ENCODE measurements at places on chromosomes 2 and 18. TPM values are rescaled to one million over a fixed set of nuclear protein-coding genes. Genes with fewer than 3 reads are reported as not detected.

The ADD2 gene
- 23.4 TPM for total RNA-seq

The DPY30 gene
- total RNA-seq = 50.3 TPM

The CSRNP3 gene
- 0.13 TPM for total RNA-seq

The RAB11FIP5 gene
- total RNA-seq = 41.6 TPM

The PRSS56 gene
- not detected for total RNA-seq

The KYNU gene
- 0.26 TPM for total RNA-seq

The AQP4 gene
- total RNA-seq = not detected

The RESP18 gene
- total RNA-seq = not detected

The ELAC1 gene
- total RNA-seq = 6.1 TPM

The PRKAG3 gene
- total RNA-seq = not detected

The NXPH2 gene
- not detected for total RNA-seq

The INPP4A gene
- total RNA-seq = 40.0 TPM

The SCG2 gene
- total RNA-seq = not detected

The NOL4 gene
- not detected for total RNA-seq

The LOXL3 gene
- 2.0 TPM for total RNA-seq

The DARS1 gene
- total RNA-seq = 51.3 TPM

The DOK6 gene
- 2.3 TPM for total RNA-seq

The ICA1L gene
- total RNA-seq = 0.89 TPM

The KIF1A gene
- under 0.01 TPM for total RNA-seq

The VWC2L gene
- not detected for total RNA-seq

The CFAP65 gene
- total RNA-seq = not detected

The ANKRD30B gene
- not detected for total RNA-seq

The ABCG5 gene
- total RNA-seq = not detected

The RAB6C gene
- total RNA-seq = not detected

The SYT4 gene
- total RNA-seq = not detected

The DUSP28 gene
- total RNA-seq = 1.8 TPM

The YIPF4 gene
- 9.9 TPM for total RNA-seq

The APLF gene
- 6.4 TPM for total RNA-seq

The STPG4 gene
- total RNA-seq = under 0.01 TPM

The MYOM1 gene
- total RNA-seq = 0.26 TPM

The CRYGC gene
- total RNA-seq = not detected

Measured in dermis microvascular lymphatic vessel endothelial cell (primary cell).